ENCODE measurements at places on chromosomes 6 and 20.

- no peak for DNase-seq
These were observed 138.3 kb upstream of the TSHZ2 start for GRCh38 chr20:52833901-52834300.

GRCh38 chr20:38471987-38472512, 593 bp upstream of the RALGAPB start:
- no peak for DNase-seq

GRCh38 chr6:2042956-2043648, 202.3 kb downstream of the GMDS start:
- DNase-seq: no peak

- DNase-seq: no peak
These were observed 15.0 kb upstream of the NKX2-2 start for GRCh38 chr20:21528870-21529269.

GRCh38 chr6:132919045-132919860, 104.9 kb downstream of the RPS12 start:
- no peak for DNase-seq

All from stimulated activated CD4-positive, alpha-beta T cell treated with anti-CD3 and anti-CD28 coated beads, Interleukin-4, amount 100 ng/mL, for 1 hour (primary cell).